ENCODE measurements at places on chromosomes 1 and 21.

DNA sequence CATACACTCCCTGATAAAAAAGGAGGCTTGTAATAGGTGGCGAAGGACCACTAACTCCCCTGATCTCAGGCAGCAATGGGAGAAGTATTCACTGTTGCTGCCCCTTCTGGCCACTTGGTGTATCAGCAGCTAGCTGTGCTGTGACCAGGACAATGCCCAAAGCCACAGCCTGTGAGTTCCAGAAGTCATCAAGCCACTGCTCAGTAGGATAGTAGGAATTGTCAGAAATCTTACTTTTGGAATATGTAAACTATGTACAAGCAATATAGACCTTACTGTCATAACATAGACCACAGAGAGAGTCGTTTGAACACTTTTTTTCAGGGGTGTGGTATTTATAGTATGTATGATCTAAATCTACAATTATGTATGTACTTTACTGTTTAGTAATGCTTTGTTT is 248.3 kb upstream of the CAMK1G start:
- no peak for DNase-seq

- DNase-seq = no peak
These were observed 633.7 kb downstream of the USP25 start for GRCh38 chr21:16363518-16363917.

- DNase-seq = no peak
These were observed 253.1 kb upstream of the ADGRL4 start for GRCh38 chr1:79259390-79260336.

DNA sequence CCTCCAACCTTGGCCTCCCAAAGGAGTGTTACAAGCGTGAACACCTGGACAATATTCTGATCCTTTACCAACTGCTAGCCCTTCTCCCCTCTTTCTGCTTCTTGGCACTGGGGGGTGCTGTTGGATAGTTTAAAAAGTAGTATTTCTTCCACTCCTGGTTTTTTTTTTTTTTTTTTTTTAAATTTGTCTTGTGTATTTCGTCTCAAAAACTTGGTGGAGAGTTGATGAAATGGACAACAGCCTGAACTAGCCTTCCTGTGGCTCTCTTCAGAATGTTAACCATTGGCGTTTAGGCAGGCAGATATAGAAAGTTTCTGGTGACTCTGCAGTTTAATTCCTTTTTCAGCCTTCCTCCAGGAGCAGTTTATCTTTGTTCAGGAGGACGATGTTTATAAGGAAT is 69.7 kb upstream of the USP24 start:
- DNase-seq = peak; percentile 14

GRCh38 chr21:41611966-41612606 is 104.1 kb upstream of the TMPRSS2 start:
- DNase-seq = no peak

GRCh38 chr21:44293551-44294231 is 6.2 kb upstream of the PFKL start:
- no peak for DNase-seq

- DNase-seq = no peak
These were observed 31.6 kb downstream of the TEX35 start for GRCh38 chr1:178544531-178544930.

GRCh38 chr1:85628791-85629531 is 48.4 kb downstream of the CCN1 start:
- no peak for DNase-seq

GRCh38 chr1:160099716-160100375 is 1.4 kb upstream of the IGSF8 start:
- DNase-seq = no peak

- no peak for DNase-seq
These were observed 2.8 kb upstream of the LSM10 start for GRCh38 chr1:36400514-36400824.

DNA sequence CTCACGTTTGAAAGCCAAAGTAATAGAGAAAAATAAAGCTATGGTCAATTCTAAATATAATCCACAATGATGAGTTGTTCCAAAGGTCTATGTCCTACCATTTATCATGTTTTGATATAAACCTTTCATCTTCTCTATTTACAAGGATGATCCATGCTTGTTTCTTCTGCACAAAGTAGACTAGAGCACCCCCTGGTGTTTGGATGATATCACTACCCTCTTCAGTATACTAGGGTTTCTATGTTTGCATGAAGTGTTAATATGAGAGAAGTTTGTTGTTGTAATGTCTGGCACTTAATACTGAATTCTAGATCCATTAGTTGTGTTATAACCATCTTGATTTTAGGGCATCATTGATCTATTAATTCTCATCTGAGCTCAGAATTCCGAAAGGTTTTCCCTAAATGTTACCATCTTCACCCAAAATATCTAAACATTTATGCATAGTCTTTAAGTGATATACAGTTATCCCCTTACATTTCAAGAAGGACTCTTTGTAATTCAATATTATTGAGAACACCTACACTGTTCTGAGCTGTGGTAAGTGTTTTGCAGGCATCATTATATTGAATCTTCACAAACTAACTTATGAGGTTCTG is 21.1 kb downstream of the CLDN8 start:
- no peak for DNase-seq

- DNase-seq = peak; percentile 58
These were observed 24.8 kb upstream of the RNF19B start for GRCh38 chr1:32989160-32990050.

DNA sequence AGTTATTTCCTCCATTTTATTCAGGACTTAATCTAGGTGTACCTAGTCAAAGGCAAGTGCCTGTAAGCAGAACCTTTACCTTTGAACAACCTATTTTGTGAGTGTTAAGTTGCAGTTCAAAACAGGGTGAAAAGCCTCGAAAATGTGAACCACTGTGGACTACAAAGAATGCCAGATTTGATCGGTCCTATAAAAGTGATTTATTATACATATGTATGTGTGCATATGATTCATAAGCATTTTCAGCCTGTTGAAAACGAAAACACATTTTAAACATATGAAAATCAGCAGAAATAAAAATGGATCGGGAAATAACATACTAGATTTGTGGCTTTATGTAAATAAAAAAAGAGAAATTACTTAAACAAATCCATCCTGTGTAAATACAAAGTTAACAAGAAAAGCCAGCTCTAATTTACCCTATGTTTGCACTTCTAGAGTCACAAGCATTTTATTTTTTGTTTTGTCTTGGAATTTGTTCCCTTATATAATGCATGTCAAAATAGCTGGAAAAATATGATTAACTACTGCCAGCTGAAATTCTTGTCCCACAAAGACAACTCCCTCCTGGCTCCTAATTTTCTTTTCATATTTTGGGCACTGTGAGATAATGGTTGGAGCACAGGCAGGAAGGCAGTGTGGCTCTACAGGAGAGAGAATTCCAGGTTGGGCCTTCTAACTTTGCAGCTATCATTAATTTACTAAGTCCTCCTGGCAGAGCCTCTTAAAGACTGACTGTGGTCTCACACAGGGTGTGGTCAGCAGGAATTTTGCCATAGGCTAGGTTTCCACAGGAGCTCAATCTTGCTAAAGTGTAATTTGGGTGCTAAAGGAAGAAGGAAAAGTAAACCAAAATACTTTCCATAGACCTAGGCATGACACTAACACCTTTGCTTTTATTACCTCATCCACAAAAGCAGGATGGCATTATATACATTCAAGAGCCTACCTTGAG is 70.2 kb upstream of the CDC42BPA start:
- no peak for DNase-seq

- peak; percentile 63 for DNase-seq
These were observed 14.6 kb downstream of the SLC35E2B start for GRCh38 chr1:1677718-1678580.

- DNase-seq = peak; percentile 94
These were observed at the start of gene UTP25 for GRCh38 chr1:209827384-209828262. Gene UTP25, plus strand, starts transcription at chr1:209827972. Its CDS starts 92 bp downstream, at chr1:209828064.

DNA sequence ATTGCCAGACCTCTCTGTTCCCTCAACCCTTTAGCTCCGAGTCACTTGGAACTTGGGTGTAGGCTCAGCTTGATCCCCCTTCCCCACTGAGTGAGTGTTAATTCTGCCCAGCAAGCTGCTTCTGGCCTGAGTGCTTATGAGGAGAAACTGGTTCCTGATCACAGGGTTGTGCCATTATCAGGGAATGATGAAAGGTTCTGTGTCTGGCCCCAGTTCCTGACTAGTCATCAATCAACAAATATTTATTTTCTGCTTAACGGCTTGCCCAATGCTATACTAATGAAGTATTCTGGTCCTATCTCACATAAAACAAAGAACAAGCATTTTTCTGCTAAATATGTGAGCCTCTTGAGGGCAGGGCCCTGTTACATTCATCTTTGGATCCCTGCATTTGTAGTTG is 20.8 kb downstream of the CC2D1B start:
- no peak for DNase-seq

DNA sequence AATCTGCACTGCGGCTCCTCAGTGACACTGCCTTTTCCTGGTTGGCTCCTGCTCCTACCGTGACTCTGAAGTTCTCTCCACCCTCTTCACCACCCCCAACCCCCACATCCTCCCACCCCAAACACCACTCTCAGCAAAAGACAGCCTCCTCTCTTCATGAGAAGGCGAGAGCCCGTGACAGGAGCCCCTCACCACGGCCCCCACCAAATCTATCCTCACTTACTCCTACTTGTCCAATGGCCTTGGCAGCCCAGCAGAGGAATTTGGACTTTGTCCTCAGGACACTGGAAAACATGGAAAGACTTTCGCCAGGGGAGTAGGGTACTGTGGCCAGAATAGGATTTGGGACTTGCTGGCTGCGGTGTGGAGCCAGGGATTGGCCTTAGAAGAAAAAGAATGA is 6.9 kb downstream of the TMEM125 start:
- DNase-seq = no peak

GRCh38 chr1:57800376-57800775 is 376.5 kb upstream of the DAB1 start:
- no peak for DNase-seq

DNA sequence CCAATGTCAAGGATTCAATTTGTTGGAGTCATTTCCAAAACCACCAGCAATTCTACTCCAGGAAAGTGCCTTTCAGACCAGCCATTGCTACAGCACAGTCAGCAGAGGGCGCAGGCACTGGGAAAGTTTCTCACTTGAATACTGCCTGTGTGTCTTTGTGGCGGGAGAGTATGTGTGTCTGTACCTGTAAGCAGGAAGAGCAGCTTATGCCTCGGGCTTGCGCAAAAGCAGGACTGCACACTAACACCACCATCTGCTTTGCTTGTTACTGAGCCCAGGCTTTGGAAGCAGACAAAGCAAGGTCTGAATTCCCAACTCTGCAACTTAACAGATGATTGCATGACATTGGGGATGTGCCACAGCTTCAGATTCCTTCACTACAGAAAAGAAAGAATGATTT is 7.0 kb upstream of the CTSE start:
- DNase-seq = peak; percentile 73

DNA sequence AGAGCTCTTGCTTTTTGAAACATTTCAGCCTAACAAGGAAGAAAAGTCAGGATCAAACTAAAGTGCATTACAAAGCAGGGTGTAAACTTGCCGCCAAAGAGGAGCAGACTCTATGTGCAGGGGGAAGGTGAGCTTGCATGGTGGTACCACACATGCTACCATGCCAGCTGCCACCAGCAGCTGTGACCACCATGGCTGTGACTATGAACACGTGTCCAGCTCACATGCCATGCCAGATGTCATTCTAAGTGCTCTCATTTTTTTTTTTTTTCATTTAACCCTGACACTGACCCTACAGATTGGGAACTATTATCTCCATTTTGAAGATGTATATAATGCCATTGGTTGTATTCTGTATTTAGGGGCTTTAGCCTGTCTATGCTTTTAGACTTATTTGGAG is 79.0 kb downstream of the PCP4 start:
- DNase-seq = no peak

DNA sequence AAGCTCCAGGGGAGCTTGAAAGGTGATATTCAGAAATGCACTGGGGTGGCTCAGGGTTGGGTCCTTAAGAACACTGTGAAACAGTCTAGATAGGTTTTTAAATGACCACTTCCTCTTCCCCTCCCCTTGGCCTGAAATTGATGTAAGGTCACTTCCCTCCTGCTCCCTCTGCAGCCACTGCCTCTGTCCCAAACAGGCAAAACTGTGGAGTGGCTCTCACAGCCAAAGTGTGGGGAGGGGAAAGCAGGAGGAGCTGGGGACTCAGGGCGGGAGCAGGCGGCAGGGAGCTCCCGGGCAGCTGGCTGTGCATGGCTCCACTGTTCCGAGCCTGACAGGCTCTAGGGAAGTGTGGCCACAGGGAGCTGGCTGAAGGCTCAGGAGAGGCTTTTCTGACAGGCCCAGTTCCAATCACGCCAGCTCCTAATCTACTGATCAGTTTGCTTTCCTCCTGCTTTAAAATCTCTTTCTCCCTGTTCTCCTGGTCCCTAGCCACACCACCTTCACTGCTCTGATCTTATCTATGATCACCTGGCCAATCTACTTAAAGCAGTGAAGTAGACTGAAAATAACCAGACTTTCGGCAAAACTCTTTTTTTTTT is 5.1 kb upstream of the CSRP1 start:
- no peak for DNase-seq

DNA sequence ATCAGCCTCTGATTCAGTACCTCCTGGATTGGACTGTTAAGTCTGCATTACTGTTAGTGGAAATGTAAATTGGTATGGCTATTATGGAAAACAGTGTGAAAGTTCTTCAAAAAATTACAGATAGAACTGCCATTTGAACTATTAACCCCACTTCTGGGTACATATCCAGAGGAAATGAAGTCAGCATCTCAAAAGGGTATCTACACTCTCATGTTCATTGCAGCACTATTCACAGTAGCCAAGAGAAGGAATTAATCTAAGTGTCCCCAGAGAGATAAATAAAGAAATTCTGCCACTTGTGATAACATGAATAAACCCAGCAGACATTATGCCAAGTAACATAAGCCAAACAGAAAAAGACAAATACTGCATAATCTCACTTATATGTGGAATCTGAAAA is 676.0 kb downstream of the PLA2G4A start:
- DNase-seq = no peak

DNA sequence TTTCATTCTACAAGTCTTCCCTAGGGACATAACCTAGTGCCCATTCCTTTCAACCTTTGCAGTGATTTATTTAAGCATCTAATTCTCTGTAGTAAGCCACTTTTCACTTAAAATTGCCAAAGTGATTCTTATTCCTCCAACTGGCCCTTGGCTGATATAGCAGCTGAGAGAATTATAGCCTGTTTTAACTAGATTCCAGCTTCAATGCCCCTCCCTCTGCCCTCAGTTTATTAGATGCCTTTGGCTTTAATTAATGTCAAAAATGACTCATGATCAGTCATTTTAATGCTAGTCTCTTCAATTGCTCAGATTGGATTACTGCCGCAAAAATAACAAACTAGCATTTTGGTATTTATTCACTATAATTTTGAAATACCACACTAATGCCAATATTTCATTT is 145.4 kb upstream of the KCTD3 start:
- no peak for DNase-seq

DNA sequence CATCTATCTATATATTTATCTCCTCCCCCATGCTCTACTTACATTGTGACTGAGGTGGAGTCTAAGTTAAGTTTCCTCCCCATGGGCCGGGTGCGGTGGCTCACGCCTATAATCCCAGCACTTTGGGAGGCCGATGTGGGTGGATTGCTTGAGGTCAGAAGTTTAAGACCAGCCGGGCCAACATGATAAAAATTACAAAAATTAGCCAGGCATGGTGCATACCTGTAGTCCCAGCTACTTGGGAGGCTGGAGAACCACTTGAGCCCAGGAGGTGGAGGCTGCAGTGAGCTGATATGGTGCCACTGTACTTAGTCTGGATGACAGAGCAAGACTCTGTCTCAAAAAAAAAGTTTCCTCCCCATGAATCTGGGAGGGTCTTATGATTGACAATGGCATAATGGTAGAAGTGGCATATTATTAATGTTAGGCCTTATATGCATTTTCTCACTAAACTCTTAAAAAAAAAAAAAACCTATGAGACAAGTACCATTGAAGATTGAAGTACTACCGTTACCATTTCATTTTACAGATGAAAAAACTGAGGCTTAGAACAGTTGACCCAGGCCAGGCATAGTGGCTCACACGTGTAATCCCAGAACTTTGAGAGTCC is 11.2 kb downstream of the F11R start:
- DNase-seq = no peak
